ENCODE measurements at places on chromosomes 13 and 19.

GRCh38 chr13:92459306-92459705, 767.3 kb upstream of the GPC6 start:
- DNase-seq: no peak

DNA sequence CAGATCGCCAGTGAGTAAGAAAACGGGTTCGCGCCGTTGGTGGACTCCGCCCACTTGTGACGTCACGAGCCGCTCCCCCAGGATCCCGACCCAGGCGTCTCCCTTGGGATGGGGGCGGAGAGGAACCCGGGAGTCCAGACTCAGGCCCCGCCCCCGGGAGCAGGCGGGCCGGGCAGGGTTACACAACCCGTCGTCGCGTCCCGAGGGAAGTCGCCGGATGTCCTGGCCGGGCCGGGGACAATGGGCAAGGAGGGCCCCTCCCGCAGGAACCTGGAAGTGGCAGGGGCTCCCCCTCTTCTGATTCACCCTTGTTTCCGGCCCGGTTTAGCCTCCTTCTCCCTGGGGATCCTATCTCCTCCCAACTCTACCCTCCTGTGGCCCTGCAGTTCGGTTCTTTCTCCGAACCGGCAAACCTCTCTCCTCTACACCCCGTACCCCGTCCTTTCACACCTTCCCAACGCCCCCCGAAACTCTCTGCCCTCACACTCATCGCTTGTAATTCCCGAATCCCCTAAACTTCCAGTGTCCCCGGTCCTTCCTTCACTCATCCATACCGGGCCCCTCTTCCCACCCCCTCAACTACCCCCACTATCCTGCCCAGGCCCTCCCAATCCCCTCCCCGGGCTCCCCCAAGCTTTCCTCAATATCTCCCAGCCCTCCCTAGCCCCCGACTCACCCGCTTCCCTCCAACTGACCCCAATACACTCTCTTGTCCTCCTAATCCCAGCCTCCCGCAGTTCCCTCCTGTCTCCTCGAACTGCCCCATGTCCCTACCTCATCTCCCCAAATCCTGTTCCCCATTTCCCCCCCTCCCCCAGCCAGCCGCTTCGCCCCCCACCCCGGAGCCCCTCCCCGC, 20.0 kb upstream of the ERCC1 start:
- peak; percentile 95 for DNase-seq

DNA sequence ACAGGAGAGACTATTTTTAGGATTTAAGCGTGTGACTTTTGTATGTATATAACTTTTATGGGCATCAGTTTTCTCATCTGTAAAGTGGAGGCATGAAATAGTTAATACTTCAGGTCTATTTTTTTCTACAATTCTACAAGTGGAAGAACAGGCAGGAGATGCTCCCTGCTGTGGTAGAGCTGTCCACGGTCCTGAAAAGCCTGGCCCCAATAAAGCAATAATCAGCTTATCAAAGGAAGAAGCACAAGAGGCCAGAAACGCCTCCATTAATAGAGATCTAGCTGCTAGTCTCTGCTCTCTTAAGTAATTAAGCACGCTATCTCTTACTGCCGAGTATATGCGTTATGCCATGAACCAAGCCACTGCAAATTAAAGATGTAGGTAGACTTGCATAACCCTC, 28.0 kb upstream of the WASF3 start:
- peak; percentile 56 for DNase-seq

- peak; percentile 86 for DNase-seq
Measured at GRCh38 chr13:75704194-75704926, 68.2 kb downstream of the LMO7 start.

DNA sequence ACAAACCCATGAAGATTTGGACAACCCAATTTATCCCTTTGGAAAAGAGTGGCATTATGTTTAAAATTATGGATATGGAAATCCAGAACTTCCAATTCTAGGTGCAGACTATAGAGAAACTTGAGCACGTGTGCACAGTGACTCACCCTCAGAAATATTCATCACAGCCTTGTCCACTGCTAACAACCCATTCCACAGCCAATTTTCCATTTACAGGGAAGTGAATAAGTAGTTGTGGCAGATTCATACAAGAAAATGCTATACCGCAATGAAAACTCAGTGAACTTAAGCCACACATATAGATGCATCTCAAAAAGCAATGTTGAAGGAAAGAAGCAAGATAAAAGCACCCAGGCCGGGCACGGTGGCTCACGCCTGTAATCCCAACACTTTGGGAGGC, 133.3 kb downstream of the USP12 start:
- DNase-seq: peak; percentile 85

GRCh38 chr19:900302-901111, 7.2 kb downstream of the RNU6-9 start:
- DNase-seq: no peak

Data from fibroblast of skin of right biceps (primary cell).